ENCODE measurements at places on chromosomes 2 and 18. TPM values are rescaled to one million over a fixed set of nuclear protein-coding genes. Genes with fewer than 3 reads are reported as not detected.

The C2orf49 gene
- total RNA-seq = 8.8 TPM

The PRSS56 gene
- not detected for total RNA-seq

The TUBA4B gene
- not detected for total RNA-seq

The GCG gene
- total RNA-seq = not detected

The HSPD1 gene
- total RNA-seq = 124 TPM

Measured in pericardium fibroblast (primary cell).